Stimulated activated naive B cell treated with anti-CD40 and anti-IgM and Interleukin-4, amounts not matched to agents 10 μg/mL and 1 μg/mL and 100 μg/mL, for 72 hours (primary cell): ENCODE measurements at places on chromosomes 5 and 9.

DNA sequence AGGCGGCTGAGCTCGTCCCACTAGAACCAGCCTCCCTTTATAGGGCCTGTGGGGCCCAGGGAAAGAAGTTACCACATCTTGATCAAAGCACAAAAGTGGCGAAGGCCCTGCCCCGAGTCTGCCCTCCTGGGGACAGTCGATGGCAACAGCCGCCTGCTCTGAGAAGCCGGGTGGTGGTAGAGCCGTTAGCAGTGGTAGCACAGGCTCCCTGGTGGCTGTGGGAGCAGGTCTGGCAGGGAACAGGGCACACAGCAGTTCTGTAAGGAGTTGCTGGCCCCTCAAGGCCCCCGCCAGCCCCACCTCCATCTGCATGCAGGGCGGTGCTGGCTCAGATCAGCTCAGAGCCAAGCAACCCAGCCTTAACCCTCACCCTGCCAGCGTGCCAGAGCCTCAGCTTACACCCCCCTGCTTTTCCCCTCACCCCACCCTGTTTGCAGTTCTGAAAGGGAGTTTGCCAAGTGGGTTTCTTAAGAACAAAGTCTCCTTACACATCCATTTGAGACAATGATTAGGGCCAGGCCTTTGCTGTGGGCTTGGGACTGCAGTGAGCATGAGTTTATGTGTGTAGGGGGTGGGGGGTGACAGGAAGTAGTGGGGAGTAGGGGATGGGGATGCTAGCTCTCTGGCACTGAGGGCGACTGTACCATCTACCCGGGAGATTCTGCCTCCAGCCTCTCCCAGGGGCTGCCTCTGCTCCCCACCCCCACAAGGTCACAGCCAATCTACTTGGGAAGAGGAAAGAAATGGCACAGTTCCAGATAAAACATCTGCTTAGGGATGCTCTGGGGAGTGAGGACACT is 11.8 kb downstream of the ACSL6 start:
- DNase-seq: no peak

DNA sequence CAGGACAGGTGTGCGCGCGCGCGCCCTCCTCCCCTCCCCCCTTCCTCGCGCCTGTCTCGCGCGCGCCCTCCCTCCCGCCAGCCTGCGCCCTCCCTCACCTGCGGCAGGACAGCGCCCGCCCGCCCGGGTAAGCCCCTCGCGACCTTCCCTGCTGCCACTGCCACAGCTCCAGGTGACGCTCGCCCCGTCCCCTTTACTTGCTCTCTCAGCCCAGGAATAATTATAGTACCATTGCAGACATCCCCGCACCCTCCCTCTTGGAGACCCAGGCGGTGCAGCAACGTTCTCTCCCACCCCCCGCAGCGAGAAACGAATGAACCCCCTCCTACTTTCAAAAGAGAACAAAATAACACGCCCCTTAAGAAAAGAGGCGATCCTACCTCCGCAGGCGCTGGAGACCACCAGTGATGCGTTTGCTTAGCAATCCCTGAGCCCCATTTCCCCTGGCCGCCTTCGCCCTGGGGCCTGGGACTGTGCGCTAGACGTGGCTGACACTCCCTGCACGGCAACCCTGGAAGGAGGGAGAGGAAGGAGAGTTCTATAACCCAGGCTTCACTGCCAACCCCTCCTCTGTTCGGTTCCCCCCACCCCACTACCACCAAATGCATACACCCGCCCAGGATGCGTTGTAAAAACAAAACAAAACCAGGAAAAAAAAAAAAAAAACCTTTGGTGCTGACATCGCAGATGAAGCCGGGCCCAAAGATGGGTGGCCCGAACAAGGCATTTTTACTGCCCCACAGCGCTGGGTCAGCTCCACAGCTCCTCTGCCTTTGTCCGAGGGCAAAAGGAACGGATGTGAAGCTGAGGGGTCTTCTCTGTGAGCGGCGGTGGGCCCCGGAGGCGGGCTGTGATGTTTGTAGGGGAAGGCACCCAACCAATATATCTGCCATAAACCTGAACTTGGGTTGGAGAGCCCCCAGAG is 5.6 kb upstream of the PURA start:
- no peak for DNase-seq

- no peak for DNase-seq
Measured at GRCh38 chr5:73443829-73444498, 4.6 kb downstream of the FOXD1 start.

DNA sequence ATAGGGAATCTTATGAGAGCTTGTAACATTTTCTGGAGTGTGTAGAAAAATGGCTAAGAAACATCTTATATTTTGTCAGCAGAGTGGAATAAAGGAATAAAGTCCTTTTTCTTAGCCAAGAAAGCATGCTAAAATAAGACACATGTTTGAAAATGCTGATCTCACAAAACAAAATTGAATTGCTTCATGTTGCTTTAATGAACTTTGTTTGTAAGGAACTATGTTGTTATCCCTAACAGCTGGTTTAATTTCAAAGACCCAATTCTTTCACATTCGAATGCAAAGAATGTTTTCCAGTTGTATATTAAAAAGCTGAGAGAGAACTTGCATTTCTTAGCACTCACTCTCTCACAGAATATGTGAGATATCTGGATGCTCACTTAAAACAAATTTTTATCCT is 107.6 kb downstream of the MUSK start:
- no peak for DNase-seq

DNA sequence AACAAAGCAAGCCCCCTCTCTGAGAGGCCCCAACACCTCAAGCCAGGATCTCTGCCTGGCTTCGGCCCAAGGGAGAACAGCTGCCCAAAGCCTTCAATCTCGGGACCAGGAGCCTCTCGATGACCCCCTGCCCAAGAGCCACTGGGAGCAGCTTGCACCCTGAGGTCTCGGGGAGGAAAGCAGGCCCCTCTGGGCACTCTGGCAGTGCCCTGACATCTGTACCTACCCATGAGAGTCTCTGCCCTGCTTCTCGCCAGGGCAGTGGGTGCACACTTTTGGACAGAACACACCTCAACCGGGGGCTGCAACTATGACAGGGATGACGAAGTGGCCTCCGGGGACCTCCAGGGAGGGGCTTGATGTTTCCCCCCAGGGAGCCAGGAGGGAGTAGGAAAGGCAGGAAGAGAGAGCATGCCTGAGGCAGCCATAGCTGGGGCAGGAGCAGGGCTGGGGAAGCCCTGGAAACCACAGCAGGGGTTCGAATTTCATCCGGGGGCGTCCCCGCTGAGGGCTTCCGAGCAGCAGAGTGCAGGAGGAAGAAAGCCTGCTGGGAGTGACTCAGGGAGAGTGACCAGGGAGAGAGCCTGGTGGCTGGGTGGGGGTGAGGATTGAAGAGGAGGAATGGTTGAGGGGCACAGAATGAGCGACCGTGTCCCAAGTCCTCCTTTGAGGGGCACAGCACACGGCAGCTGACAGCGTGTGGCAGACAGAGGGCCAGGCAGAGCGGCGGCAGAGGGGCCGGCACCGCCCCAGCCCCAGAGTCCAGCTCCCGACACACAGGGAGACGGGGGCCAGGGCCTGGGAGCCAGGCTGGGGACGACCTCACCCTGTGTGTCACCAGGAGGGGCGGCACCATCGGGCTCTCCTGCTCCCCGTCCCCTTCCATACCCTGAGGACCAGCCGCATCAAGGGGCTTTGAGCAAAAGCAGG is 1.8 kb downstream of the LPCAT1 start:
- peak; percentile 0 for DNase-seq

GRCh38 chr5:99314721-99315120 is 385.9 kb upstream of the CHD1 start:
- no peak for DNase-seq

DNA sequence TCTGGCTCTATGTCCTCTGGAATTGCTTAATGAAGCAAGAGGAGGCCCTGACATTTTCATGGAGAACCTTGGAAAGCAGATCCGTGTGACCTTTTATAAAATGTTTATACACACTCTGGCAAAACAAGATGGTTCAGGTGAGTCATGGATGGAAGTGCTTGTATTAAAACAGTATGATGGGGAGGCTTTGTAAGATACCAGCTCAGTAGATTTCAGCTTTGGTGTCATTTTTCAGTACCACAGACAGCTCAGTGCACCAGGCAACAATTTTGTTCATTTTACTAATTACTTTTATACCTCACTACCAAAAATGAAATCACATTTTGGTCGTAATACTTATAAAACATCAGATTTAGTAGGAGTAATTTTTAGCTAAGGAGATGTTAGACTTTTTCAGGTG is 5.2 kb downstream of the KCNN2 start:
- no peak for DNase-seq

DNA sequence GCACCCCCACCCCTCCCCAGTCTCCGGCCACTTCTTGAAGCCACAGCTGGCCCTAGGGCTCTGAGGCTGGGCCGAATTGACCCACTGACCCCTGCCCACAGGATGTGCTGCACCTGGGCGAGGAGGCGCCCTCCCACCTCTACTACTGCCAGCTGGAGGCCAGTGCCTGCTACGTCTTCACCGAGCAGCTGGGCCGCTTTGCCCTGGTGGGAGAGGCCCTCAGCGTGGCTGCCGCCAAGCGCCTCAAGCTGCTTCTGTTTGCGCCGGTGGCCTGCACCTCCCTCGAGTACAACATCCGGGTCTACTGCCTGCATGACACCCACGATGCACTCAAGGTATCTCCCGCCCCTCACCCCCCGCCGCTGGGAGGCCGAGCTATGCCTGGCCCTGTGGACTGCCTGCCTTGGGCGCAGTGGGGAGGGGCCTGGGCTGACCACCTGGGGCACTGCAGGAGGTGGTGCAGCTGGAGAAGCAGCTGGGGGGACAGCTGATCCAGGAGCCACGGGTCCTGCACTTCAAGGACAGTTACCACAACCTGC is 21.3 kb downstream of the HK3 start:
- no peak for DNase-seq

- no peak for DNase-seq
Measured at GRCh38 chr5:148791696-148792095, 34.7 kb upstream of the ADRB2 start.

DNA sequence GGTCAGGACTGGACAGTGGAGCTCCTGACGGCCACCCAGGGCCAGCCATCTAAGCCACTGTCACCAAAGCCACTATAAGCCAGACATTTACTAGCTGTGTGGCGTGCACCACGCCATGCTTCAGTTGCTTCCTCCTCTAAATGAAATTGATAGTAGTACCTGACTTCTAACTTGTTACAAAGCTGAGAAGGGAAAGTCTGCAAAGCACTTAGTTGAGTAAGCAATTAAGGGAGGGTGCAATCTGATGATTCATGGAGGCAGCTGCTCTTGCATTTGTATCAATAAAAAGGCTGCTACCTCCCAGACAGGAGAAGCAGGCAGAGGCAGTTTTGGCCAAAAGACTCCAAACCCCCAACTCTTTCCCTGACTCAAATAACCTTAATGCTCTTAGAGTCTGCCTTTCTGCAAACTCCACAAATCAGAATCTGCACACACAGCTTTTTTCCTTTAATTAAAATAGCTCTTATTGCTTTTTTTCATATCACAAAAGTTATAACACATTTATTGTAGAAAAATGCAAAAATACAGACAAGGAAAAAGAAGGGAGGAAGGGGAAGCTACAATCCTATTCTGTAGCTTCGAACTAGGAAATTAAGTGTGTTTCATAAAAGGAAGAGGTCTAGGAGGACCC is 19.3 kb upstream of the RAPGEF1 start:
- DNase-seq: no peak

GRCh38 chr9:22041344-22041743 is 32.2 kb upstream of the CDKN2B start:
- no peak for DNase-seq

- DNase-seq: no peak
Measured at GRCh38 chr9:98232926-98233325, 22.5 kb downstream of the TBC1D2 start.

DNA sequence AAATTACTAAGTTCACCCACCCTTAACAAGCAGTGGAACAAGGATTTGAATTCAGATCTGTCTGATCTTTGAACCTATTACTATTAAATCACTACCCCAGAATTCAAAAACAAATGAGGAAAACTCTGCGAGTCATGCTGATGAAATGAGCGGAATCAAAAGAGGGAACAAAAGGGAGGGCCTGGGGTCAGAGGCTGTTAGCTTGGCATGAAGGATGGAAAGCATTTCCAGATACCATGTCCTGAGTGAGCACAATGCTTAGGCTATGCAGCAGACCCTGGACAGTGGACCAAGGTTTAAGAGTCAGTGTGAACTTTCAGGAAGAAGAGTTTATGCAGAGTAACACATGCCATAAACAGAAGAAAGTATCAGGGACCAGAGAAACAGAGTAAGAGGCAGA is 30.5 kb downstream of the GRIA1 start:
- DNase-seq: no peak
